ENCODE measurements at places on chromosomes 1 and 21.

- DNase-seq: no peak
Measured at GRCh38 chr1:29949676-29950075, 713.4 kb downstream of the PTPRU start.

DNA sequence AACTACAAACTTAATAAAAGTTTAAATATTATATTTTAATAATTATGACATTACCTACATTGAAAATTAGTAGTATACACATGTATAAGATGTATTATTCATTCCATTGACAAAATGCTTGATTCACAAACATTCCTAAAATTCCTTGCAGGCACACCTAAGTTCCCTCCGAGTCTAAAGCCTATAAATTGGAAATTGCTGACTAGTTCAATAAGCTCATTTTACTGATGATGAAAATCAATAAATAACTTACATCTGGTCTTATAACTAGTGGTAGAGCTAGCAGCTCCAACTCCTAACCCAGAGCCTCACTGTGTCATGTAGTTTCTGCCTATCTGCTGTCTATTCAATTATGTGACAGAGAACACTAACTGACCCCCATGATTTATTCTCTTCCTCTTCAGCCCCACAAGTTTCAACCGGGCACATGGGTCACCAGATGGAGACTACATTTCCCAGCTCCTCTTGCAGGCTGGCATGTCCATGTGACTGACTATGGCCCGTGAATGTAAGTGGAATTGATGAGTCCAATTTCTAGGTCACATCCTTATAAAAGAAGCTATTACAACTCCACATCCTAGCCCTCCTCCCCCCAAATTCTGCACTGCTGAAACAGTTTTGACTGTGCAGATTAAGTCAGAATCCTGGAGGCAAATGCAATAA, 29.6 kb upstream of the LRRC8D start:
- DNase-seq: no peak

DNA sequence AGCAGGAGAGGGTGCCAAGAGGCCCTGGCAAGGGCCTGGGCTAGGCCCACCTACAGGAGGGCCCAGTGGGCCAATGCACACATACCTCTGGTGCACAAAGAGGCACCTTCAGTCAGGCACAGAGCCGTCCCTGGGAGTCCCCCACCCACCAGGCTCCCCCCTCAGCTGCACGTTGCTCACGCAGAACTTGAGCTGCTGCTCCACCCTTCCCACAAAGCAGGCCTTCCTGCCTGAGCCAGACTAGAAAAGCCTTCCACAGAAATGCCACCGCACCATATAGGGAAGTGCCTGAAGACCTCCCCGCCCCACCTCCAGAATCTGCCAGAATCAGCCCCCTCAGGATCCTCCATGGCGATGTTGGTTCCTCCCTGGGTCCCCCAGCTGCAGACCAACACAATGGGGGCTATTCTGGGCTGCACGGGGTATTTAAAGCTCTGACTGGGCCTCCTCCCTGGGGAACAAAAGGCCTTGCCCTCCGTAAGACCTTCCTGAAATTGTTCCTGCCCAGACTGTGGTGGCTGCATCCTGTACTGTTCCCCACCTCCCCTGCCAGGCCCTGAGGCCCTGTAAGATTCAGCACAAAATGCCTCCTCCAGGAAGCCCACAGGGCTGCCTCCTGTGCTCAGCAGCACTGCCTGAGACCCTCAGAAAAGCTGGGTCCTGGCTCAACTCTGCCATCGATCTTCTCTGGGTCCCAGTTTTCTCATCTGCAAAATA, 27.2 kb downstream of the HSPG2 start:
- DNase-seq: no peak

GRCh38 chr1:36387141-36387949, 1.6 kb upstream of the STK40 start:
- DNase-seq: no peak

DNA sequence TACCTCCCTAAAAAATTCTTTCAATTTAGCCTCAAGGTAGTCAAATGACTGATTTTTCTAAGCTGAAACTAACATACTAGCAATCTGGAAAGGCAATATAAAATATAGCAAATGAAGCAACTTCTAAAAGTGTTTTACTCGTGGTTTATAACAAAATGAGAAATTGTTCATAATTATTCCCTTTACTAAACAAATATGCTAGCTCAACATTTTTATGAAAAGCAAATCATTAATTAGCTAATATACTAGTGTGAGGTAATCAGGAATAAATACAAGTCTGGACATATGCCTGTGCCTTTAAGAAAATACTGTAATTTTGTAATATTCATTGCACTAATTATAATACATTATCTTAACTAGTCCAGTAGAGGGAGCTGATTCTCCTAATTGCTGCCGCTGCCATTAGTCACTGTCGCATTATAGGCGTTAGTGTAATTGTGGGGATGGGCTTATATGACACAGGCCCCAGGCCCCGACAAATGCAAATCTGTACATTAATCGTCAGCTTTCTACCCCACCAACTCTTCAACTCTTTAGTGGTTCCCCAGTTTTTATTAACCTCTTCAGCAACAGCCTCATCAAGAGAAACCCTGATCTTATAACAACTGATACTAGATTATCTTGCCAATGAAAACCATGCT, 160.9 kb downstream of the GABPA start:
- DNase-seq: no peak

- no peak for DNase-seq
Measured at GRCh38 chr1:76871355-76871974, 4.2 kb downstream of the ST6GALNAC5 start.

DNA sequence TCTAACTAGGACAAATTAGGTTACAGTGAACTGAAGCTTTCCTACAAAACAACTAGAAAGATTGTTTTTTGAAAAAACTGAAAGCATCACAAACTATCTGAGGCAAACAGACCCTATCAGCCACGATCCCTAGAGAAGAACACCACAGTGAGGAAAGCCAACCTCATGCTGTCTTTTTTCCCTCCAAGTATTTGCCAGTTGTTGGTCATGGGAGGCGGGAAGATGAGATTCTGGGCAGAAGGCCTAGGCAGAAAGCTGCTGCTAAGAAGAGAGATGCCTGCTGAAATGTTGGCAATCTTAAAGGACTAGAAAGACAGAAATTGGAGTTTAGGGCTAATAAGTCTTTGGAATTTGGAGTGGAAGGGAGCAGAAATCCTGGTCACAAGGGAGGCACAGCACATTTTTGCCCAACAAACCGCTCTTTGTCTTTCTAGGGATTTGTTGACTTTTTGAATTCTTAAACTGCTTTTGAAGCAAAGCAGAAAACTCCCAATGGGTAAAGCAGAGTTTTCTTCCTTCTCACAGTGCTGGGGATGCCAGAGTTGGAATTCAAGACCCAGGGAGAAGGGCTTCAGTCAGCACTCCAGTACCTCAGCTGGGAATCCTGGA, 83.9 kb downstream of the MT1HL1 start:
- DNase-seq: no peak

GRCh38 chr21:30256100-30256499, 26.6 kb downstream of the KRTAP24-1 start:
- no peak for DNase-seq

GRCh38 chr1:87968197-87968955, 639.7 kb downstream of the LMO4 start:
- no peak for DNase-seq

- DNase-seq: no peak
Measured at GRCh38 chr1:41492341-41492848, 7.9 kb upstream of the EDN2 start.

DNA sequence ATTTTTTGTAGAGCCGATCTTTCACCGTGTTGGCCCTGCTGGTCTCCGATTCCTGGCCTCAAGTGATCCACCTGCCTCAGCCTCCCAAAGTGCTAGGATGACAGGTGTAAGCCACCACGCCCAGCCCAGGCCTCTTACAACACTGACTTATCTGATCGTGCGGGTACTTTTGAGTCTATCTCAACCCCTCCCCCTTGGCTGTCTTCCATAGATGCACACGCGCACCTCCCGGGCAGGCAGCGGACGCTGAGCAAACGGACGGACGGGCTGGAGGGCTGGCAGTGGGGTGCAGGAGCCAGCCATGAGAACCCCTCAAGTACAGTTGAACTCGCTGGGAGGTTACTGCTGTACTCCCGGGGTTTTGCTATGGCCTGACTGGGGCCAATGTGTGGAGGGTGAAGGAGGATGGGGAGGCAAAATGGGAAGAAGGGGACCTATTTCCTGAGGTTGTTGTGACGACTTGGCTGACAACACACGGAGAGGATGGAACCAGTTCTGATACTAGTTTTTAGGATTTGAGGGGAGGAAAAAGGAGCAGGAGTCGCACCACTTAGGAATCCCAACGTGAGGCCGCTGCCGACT, 959 bp downstream of the CD58 start:
- no peak for DNase-seq

DNA sequence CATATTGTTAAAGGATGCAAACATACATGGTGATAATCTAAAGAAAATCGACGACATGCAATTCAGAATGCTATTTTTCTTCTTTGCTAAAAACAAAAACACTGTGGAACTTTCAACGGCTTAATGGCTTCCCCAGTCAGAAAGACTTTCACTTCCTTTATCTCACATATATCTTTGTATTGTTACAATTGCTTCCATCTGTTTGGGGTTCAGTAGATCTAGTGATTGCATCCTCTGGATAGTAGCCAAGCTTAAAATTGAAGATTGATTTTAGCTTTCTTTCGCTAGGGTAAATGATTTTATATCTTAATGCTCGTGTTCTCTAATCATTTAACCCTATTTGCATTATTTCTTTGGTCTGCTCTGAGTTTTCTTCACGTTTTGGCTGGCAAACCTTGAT, 31.8 kb upstream of the ADAMTS1 start:
- DNase-seq: no peak

GRCh38 chr1:223020770-223021169, 122.3 kb downstream of the TLR5 start:
- DNase-seq: no peak

- DNase-seq: no peak
Measured at GRCh38 chr1:26887125-26887524, 3.0 kb downstream of the GPN2 start.

- no peak for DNase-seq
Measured at GRCh38 chr1:70899735-70900134, 147.9 kb downstream of the PTGER3 start.
